ENCODE measurements at places on chromosomes 7 and 10.

DNA sequence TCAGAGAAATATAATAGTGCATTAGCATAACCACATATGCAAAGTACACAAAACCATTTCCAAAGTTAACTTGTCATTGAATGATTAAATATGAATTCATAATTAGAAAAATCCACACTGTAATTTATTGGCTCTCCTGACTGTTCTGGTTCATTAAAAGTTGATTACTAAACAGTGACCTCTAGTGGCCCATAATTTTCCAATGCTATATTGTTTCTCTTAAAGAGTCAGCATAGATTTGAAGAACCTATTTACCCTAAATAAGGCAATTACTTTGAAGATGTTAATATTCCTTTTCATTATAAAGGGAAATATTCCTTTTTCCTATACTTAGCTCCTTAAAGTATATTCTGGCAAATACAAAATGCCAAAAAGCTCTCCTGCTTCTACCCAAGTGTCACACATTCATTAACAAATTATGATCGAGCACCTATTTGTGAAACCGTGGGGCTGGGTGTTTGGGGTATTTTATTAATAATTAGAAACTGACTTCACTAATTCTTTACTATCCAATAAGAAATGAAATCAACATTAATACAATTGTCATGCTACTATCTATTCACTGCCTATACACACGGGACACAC lies 86.2 kb downstream of the HIBADH start:
- no peak for DNase-seq

DNA sequence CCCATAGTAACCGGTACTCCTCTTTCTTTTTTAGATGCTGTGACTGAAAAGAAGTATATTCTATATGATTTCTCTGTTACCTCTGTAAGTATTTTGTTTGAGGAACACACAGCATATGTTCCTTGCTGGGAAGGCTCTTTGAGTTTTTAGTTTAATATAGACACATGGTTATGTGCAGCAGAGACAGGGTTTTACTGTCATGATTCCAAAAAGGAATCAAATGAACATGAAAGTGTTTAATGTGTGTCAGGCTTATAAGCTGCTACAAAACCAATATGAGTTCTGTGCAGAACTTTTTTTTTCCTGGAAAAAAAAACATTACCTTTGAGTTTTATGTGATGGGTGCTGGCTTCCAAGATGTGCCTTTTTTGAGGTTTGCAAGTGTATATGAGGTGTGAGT lies 50.4 kb downstream of the MGAM2 start:
- no peak for DNase-seq

- DNase-seq = no peak
Measured at GRCh38 chr10:63042256-63042655, 90.9 kb upstream of the NRBF2 start.

GRCh38 chr10:51227897-51228713 lies 153.8 kb downstream of the PRKG1 start:
- no peak for DNase-seq

GRCh38 chr10:44879531-44879899 lies 31.6 kb upstream of the TMEM72 start:
- DNase-seq = no peak

GRCh38 chr7:140155428-140155827 lies 21.4 kb downstream of the KDM7A start:
- DNase-seq = no peak

- DNase-seq = no peak
Measured at GRCh38 chr10:102731222-102731800, 12.4 kb upstream of the WBP1L start.

- DNase-seq = no peak
Measured at GRCh38 chr7:112437072-112437471, 13.2 kb upstream of the IFRD1 start.

DNA sequence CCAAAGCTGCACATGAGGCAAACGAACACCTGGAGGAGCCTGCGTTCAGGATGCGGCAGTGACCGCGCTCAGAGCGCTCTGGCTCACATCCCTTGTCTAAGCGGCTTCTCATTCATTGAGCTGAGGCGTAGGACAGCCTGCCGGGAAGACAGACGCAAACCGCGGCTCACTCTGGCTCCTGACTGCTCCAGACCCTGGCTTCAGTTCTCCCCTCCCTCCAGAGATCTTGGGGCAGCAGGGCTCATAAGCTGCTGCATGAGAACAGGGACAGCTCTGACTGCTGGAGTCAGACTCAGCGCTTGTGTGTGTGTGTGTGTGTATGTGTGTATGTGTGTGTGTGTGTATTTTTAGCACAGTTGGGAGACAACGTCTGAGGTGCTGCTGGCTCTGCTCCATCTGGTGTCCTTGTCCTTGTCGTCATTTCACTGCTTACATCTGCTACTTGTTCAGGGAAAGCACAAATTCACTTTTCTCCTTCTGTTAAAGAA lies 15.8 kb upstream of the LYZL2 start:
- DNase-seq = no peak

DNA sequence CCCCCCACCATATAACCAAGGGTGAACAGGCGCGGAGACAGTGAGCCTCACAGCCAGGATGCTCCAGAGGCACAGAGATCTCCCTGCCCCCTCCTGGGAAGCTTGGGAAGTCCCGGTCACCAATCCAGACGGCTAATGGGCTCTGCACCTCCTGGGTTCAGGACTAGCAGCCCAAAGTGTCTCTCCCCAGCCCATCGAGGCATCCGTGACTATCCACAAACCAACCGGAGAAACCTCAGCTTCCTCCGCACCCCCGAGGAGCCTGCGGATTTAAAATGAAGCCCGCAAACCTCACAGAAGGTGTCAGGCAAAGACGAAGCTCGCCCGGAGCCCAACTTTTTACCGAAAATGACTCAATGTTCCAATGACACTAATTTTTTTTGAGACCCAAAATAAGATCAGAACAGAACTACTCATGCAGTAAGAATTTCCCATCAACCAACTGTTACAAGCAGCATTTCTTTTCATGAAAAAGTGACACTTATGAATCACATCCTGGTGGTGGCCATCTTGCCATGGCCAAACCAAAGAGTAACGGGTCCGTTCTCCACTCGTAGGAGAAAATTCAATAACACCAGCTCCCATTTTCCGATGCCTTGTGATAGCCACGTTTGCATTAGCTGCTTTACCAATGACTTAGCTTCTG lies 6.0 kb downstream of the PDGFA start:
- DNase-seq = no peak

DNA sequence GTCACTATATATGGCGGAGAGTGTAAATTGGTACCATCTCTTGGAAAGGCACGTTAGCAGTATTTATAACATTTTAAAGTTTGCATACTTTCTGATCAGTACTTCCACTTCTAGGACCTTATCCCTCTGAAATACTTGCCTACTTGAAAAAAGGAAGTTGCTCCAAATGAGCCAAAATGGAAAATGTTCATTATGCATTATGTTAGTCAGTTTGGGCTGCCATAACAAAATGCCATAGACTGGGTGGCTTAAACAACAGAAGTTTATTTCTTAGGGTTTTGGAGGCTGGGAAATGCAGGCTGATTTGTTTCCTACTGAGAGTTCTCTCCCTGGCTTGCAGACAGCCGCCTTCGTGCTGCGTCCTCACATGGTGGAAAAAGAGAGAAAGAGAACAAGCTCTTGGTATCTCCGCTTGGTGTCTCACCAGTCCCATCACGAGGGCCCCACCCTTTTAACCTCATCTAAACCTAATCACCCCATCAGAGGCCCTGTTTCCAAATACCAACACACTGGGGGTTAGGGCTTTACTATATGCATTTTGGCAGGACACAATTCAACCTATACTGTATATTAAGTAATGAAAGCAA lies 6.9 kb downstream of the SNX10 start:
- no peak for DNase-seq

- no peak for DNase-seq
Measured at GRCh38 chr7:121513105-121513504, 117.0 kb upstream of the FAM3C start.

- no peak for DNase-seq
Measured at GRCh38 chr10:21497177-21497807, 28.2 kb downstream of the SKIDA1 start.

- DNase-seq = no peak
Measured at GRCh38 chr10:125017547-125018298, 75.8 kb downstream of the ZRANB1 start.

GRCh38 chr7:112302566-112302965 lies 96.1 kb downstream of the ZNF277 start:
- no peak for DNase-seq
